Left lung (tissue), 14 donors: ENCODE measurements at places on chromosomes 5 and 9. TPM values are rescaled to one million over a fixed set of nuclear protein-coding genes. Genes with fewer than 3 reads are reported as not detected.

EFNA5 gene
- total RNA-seq, result 16.9 TPM

PPIP5K2 gene
- total RNA-seq, result 47.7 TPM

OSMR gene
- 103 TPM for total RNA-seq

FXN gene
- total RNA-seq, result 11.0 TPM

IFNA17 gene
- total RNA-seq, result not detected

C6 gene
- 6.1 TPM for total RNA-seq

MOB3B gene
- 13.6 TPM for total RNA-seq

PRELID2 gene
- 5.2 TPM for total RNA-seq

CCDC180 gene
- 5.1 TPM for total RNA-seq

SOX30 gene
- 0.15 TPM for total RNA-seq

STPG3 gene
- not detected for total RNA-seq

LCN12 gene
- total RNA-seq, result 2.1 TPM

TUSC1 gene
- total RNA-seq, result 10.6 TPM

ADAMTS19 gene
- 0.26 TPM for total RNA-seq

GAPT gene
- total RNA-seq, result 18.3 TPM

CD72 gene
- total RNA-seq, result 4.0 TPM

RANBP3L gene
- 4.2 TPM for total RNA-seq

TAS2R1 gene
- total RNA-seq, result not detected

LECT2 gene
- not detected for total RNA-seq

GLDC gene
- total RNA-seq, result 0.41 TPM
